WTC11 (cell line): ENCODE measurements at places on chromosomes 1 and 21. TPM values are rescaled to one million over a fixed set of nuclear protein-coding genes. Genes with fewer than 3 reads are reported as not detected.

DNA sequence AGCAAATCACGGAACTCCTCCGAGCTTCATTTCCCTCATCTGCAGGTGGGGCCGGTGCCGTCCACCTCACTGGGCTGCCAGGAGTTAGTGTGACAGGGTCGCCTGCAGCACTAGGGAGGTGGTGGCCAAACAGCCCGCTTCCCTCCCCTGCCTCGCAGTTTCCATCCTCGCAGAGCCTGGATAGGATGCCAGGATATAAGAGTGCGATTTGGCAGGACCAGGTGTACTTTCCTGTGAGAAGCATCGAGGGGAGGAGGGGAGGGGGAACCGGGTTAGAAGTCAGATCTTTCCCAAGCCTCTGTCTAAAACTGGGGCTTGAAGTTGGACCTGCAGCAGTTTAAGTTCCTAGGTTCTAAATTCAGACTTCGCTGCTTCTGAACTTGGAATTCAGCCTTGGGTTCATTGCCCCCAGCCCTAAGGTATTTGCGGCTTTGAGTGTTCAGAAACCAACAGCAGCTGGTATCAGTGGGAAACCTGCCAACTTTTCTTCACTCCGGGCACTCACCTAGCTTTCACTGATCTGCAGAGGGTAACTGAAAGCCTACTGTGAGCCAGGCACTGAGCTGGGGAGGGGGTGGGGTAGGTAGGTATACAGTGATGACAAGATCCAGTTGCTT, 1.7 kb upstream of the JUN start:
- peaks cover 37% of the 10 kb centered on the region for H3K27me3 ChIP-seq
- no peak overlapping the region for H3K27ac ChIP-seq
- H3K4me1 ChIP-seq = peaks cover 23% of the 10 kb centered on the region
- DNase-seq = peak; percentile 47
- H3K36me3 ChIP-seq = peaks cover 5% of the 10 kb centered on the region; the same call in 1 of the 2 replicates

- H3K27me3 ChIP-seq = peaks cover 20% of the 10 kb centered on the region
- no peak for DNase-seq
- H3K27ac ChIP-seq = no peak overlapping the region
Observed at GRCh38 chr1:155052439-155053395, 1.6 kb downstream of the ADAM15 start.

- no peak overlapping the region for H3K4me3 ChIP-seq
- peaks cover 19% of the 10 kb centered on the region for H3K36me3 ChIP-seq
- no peaks in the 10 kb centered on the region for H3K27me3 ChIP-seq
- peaks cover 18% of the 10 kb centered on the region for H3K4me1 ChIP-seq
- no peak for DNase-seq
- H3K27ac ChIP-seq = no peak overlapping the region
Observed at GRCh38 chr21:45466330-45467220, 61.6 kb downstream of the COL18A1 start.

The C1orf115 gene
- 10.0 to 11.5 TPM (median 11.1 TPM) in 3 replicates for total RNA-seq
